ENCODE measurements at places on chromosomes 13 and 19. TPM values are rescaled to one million over a fixed set of nuclear protein-coding genes. Genes with fewer than 3 reads are reported as not detected.

The EDNRB gene
- 0.22 TPM for total RNA-seq

The PABPC3 gene
- total RNA-seq = 0.59 TPM

The ZNF681 gene
- total RNA-seq = not detected

The MOB3A gene
- 32.1 TPM for total RNA-seq

The IFT88 gene
- total RNA-seq = 13.1 TPM

The ETV2 gene
- 1.5 TPM for total RNA-seq

The ZNF793 gene
- total RNA-seq = not detected

The COMP gene
- not detected for total RNA-seq

The TMTC4 gene
- total RNA-seq = 23.6 TPM

The SYNE4 gene
- total RNA-seq = 27.9 TPM

The CRX gene
- not detected for total RNA-seq

The RTBDN gene
- 25.1 TPM for total RNA-seq

The ZNF180 gene
- total RNA-seq = 7.3 TPM

The PRRG2 gene
- total RNA-seq = 6.2 TPM

The FGF9 gene
- total RNA-seq = 1.5 TPM

The LRRC4B gene
- total RNA-seq = 0.89 TPM

The SLITRK1 gene
- not detected for total RNA-seq

The CYP2A7 gene
- total RNA-seq = not detected

The MAB21L1 gene
- total RNA-seq = not detected

The KLK12 gene
- not detected for total RNA-seq

The UHRF1 gene
- total RNA-seq = 109 TPM

The ZSCAN1 gene
- total RNA-seq = not detected

The SELENOV gene
- total RNA-seq = not detected

The ZFR2 gene
- total RNA-seq = 0.34 TPM

The VSTM1 gene
- total RNA-seq = not detected

The MYO1F gene
- total RNA-seq = 0.39 TPM

The KIR2DL1 gene
- not detected for total RNA-seq

All from HCT116 (cell line).